ENCODE measurements at places on chromosomes 13 and 19. TPM values are rescaled to one million over a fixed set of nuclear protein-coding genes. Genes with fewer than 3 reads are reported as not detected.
A peak's percentile ranks its signal among the peaks of the same experiment; 100 is the strongest.

- DNase-seq = no peak
These were observed 86.1 kb downstream of the TEX26 start for GRCh38 chr13:31018511-31018910.

DNA sequence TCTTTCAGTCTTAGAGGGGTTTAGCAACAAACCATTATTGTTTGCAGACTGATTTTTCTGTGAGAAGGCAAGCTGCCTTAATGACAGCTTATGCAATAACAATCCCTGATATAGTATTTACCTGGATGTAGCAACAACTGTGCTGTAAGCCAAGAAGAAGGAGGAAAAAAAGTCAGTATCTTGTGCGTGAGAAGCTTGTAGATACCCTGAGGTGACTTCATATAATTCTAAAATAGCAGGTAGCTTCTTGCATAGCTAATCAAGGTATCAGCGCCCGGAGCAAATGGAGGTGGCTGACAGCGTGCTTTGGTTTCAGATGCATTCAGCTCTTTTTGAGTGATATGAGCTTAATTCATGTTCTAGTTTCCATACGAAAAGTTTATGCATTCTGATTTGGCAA, 309.8 kb downstream of the KLF5 start:
- no peak for DNase-seq

- no peak for DNase-seq
These were observed 263.9 kb upstream of the NBEA start for GRCh38 chr13:34678154-34678553.

GRCh38 chr19:38734176-38734425, 10.2 kb downstream of the CAPN12 start:
- no peak for DNase-seq

- DNase-seq = peak; percentile 86
These were observed 638 bp upstream of the BICRA start for GRCh38 chr19:47608074-47608918.

The PRODH2 gene
- total RNA-seq = not detected

All from thoracic aorta (tissue), 2 donors.